ENCODE measurements at places on chromosomes 7 and 10. TPM values are rescaled to one million over a fixed set of nuclear protein-coding genes. Genes with fewer than 3 reads are reported as not detected.

DNA sequence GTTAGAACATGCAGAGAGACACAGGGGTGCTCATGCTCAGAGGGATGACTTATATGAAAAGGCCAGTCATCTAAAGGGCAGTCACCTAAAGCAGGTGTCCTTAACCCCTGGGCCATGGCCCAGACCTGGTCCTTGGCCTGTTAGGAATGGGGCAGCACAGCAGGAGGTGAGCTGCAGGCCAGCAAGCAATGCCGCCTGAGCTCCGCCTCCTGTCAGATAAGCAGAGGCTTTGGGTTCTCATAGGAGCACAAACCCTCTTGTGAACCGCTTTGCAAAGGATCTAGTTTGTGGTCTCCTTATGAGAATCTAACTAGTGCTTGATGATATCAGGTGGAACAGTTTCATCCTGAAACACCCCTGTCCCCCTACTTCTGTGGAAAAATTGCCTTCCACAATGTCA, 14.5 kb downstream of the ANKRD7 start:
- DNase-seq = no peak

DNA sequence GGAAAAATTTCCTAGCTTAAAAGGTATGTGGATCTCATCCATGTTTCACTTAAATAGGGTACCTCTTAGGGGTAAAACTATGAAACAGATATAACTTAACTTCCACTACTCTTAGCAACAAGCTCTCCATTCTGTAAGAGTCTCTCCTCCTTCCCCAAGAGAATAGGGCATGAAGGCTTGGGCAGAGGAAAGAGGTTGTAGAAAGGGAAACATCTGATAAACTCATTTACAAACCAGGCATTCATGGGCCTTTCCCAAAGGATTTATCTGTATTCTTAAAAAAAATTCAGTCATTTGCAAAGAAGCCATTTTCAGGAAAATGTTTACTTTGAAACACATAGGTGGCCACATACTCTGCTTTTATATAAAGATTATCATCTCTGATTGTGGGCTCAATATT, 82.7 kb downstream of the SEMA3A start:
- no peak for DNase-seq

GRCh38 chr7:105210721-105211205, 178.0 kb downstream of the SRPK2 start:
- DNase-seq = no peak

DNA sequence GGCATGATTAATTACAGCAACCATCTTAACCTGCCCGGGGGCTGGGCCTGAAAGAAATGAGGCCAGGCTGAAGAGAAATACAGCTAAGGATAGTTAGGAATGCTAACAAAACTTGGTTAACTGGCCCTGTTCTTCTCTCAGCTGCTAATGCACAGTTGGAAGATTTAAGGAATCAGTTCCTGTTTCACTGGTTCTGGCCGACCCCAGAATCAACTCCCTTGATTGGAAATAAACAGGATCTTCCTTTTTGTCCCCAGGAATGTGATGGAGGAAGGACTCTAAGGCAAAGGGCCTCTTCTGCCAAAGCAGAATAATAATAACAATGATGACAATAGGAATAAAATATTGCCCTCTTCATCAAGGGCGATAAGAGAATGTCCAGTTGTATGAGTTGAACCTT, 3.5 kb upstream of the LRMDA start:
- DNase-seq = no peak

GRCh38 chr10:130938051-130938450, 373.5 kb downstream of the TCERG1L start:
- DNase-seq = no peak

DNA sequence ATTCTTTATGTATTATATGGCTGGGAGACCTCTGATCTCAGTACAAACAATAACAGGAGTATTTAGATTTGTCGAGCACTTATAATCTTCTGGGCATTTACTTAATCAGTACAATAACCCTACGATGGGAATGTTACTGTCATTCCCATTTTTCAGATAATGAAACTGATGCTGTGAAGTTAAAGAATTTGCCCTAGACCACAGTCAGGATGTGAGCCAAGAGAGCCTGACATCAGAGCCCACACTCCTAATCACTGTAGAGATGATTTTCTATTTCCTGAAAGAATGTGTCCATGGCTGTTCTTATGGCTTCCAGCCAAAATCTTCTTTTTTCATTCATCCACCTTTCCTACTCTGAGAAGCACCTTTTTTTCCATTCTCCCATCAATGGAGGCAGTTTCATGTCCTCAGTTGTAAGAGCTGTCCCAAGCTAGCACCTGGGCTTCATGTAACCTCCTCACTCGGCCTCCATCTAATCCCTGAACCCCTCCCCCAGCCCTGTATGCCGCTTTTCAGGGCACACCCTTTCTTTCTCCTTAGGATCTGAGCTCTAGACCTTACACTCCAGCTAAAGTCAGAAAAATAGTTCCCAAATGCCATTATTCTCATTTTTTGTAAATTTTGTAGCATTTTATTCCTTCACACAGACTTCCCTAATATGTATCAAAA, 12.2 kb upstream of the CAV1 start:
- no peak for DNase-seq

DNA sequence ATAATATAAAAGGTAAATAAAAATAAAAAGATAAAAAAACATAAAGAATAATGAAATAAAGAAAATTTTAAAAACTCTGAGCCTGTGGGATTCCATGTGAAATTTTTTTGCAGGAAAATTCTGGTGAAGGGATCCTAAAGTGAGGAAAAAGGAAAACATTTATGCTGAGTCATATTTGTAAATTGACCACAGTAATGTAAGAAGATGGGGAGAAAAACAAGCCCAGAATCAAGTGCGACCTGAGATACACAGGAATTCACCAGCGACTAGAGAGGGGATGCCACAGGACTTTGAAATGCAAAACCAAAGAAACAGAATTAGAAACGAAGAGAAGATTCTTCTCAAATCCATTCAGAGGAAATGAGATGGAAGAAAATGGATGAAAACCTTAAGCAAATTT, 133.8 kb upstream of the PFKP start:
- DNase-seq = no peak

GRCh38 chr7:2007551-2007950, 225.2 kb downstream of the MAD1L1 start:
- DNase-seq = no peak

DNA sequence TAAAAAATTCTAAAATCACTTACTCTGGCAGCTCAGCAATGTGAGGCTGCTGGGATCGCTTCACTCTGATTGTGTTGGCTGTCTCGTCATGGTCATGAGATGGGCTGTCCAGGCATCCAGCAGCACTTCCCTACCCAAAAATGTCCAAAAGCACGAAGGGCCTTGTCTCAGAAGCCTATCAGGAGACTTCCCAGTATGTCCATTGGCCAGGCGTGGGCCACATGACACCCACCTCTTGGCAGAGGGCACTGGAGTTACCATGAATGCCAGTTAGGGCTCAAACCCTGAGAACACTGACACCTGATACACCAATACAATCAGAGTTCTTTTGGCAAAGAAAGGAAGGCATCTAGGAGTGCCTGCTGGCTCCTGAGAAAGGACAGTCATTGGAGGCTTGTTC, 27.0 kb upstream of the GLI3 start:
- DNase-seq = no peak

- no peak for DNase-seq
These were observed 13.8 kb upstream of the C10orf90 start for GRCh38 chr10:126684171-126684745.

GRCh38 chr10:119217991-119218490, 10.7 kb downstream of the GRK5 start:
- DNase-seq = no peak

Gene CTBP2
- total RNA-seq = 144 TPM

Gene BLNK
- total RNA-seq = 0.59 TPM

Gene RNLS
- not detected for total RNA-seq

Gene NEUROD6
- not detected for total RNA-seq

Gene CYP26A1
- total RNA-seq = 0.17 TPM

All from HCT116 (cell line).